Bronchial epithelial cell (primary cell): ENCODE measurements at places on chromosomes 3 and 15. TPM values are rescaled to one million over a fixed set of nuclear protein-coding genes. Genes with fewer than 3 reads are reported as not detected.

- DNase-seq: no peak
Measured at GRCh38 chr3:65632414-65632813, 406.3 kb downstream of the MAGI1 start.

Gene KBTBD13
- total RNA-seq: not detected in 2 replicates

Gene UROC1
- not detected in 2 replicates for total RNA-seq

- no peak for DNase-seq
Measured at GRCh38 chr3:108030960-108031359, 59.9 kb downstream of the CD47 start.

GRCh38 chr3:46699676-46700523 lies 1.3 kb upstream of the TMIE start:
- no peak for DNase-seq

Gene HGD
- total RNA-seq: under 0.01 and 0.38 TPM in 2 replicates

- no peak for DNase-seq
Measured at GRCh38 chr3:43255662-43256061, 30.7 kb upstream of the SNRK start.

- no peak for DNase-seq
Measured at GRCh38 chr3:197253238-197253947, 45.0 kb downstream of the DLG1 start.

- DNase-seq: no peak
Measured at GRCh38 chr15:88480981-88481380, 13.5 kb downstream of the MRPS11 start.

DNA sequence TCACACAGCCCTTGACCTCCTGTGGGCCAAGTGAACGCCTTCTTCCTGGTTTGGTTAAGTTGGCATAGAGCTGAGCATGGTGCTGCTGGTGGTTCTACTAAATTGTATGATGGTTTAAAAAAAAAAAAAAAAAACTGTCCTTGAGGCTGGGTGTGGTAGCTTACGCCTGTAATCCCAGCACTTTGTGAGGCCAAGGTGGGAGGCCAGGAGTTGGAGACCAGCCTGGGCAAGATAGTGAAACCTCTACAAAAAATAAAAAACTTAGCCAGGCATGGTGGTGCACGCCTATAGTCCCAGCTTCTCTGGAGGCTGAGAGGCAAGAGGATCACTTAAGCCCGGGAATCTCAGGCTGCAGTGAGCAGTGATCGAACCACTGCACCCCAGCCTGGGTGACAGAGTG lies 58.9 kb upstream of the FLNB start:
- DNase-seq: no peak

Gene PIF1
- total RNA-seq: 0.26 and 0.51 TPM in 2 replicates

DNA sequence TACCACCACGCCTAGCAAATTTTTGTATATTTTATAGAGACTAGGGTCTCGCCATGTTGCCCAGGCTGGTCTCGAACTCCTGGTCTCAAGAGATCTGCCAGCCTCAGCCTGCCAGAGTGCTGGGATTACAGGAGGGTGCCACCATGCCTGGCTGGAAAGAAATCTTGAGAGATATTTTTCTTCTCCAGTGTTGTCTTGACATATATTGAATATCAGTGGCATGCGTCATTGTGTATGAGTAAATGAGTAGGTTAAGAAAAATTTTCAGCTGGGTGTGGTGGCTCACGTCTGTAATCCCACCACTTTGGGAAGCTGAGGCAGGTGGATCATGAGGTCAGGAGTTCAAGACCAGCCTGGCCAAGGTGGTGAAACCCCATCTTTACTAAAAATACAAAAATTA lies 3.5 kb upstream of the PIF1 start:
- DNase-seq: peak; percentile 54

Gene HTR3E
- total RNA-seq: not detected in 2 replicates

- DNase-seq: no peak
Measured at GRCh38 chr15:88651136-88651732, 12.4 kb downstream of the ISG20 start.

DNA sequence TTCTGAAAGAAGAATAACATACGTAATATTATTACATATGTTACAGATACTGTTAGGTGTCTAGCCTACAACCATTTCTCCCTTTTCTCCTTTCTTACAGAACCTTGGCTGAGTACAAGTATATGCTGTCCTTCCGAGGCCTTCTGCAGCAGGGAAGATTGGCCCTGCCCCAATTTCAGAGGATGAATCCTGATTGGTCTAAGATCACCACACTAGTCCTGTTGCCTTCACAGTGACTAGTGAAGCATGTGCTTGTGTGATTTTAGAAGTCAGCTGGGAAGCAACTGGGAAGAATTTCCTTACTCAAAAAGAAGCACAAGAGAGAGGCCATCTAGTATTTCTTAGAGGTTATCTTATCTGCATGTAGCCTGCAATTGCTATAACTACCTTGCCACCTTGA lies 30.6 kb upstream of the MECOM start:
- DNase-seq: no peak

DNA sequence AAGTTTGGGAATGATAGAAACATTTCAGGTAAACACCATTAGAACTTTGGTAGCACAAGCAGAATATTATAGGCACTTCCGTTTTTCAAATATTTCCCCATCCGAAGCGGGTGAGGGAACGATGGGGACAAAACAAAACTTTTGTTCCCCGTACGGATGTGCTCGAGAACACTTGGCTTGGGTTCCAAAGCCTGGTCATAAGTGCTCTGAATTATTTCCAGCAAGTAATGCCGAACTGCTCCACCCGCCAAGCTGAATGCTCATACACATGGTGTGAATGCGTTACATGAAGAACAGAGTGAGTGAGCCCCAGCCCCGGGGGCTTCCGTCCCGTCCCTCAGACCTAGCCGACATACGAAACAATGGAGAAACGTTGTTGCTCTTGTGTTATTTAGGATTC lies 438.2 kb upstream of the ARRDC4 start:
- DNase-seq: no peak

DNA sequence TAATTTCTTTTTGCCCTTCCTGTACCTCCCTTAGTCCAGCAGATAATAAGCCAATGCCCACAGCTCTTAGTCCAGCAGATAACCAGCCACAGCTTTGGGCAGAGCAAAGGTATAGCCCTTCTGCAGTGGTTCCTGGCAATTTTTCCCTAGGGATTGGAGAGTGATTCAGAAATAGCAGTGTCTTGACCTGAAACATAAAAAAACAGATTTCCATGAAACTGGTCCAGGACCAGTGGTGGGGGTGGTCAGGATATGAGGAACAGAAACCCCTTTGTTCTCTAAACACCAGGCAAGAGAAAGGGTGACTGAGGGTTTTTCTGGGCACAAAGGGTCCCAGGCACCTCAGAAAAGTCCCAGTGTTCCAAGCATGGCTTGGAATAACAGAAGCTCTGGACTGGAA lies 103.4 kb downstream of the ARRDC4 start:
- no peak for DNase-seq

DNA sequence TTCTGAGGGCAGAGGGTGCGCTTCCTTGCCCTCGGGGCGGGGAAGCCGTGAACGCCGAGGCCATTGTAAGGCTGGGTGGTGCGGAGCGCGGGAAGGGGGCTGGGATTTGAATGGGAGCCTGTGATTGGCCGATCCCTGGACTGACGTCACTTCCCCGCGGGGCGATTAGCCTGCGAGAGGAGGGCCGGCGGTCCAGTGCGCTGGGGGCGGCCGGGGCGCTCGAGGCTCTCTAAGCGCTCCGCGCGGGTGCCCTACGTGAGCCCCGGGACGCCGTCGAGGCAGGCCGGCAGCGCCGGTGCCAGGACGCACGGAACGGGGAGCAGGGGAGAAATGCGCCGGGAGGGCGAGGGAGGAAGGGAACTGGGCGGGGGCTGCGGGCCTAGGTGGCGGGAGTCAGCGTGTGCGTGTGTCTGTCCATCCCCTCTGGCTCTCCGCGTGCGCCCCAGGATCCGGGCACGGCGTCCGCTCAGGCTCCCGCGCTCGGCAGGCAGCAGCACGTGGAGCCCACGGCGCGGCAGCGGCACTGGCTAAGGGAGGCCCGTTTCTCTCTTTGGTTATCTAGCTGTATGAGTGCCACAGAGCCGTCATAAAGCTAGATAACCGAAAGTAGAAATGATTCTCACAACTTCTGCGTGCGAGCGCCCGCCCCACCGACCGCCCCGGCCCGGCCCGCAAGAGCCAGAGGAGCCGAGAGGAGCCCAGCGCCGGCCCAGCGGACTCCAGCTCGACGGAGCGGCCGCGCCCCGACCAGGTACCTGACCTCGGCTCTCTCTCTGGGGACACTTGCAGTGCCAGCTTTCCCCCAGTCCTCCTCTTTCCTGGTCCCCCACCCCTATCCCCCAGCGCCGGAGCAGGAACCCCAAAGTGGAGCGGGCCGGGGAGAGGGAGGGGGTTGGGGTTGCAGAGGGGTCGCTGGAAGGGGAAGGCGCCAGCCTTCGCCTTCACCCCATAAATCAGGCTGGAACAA lies 33.1 kb upstream of the POLG start:
- DNase-seq: no peak

Gene CADM2
- total RNA-seq: under 0.01 and 0.26 TPM in 2 replicates

Gene PSTPIP1
- total RNA-seq: 0.38 TPM in 1 of 2 replicates, not detected in the other

Gene OR5H1
- total RNA-seq: not detected in 2 replicates

DNA sequence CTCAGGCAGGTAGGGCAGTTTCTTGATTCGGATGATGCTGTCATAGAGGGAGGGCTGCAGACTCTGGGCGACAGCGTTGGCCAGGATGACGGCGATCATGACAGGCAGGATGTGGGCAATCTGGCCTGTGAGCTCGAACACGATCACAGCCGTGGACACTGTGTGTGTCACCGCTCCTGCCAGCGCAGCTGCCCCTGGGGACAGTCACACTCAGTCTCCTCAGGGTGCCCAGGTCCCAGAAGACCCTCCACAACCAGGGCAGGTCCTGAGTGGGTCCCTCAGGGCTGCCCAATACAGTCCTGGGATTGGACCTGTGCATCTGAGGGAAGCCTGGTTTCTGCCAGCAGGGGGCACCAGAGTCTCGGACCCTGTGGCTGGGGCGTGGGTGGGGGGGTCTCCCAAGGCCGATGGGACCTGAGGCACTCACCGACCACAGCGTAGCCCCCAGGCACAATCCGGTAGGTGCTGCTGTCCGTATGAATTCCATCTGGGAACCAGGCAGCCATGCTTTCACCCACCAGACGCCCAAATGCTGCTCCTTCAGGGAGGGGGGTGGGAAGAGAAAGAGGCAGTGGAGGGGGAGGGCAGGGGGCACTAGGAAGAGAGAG lies 7.2 kb downstream of the CLCN2 start:
- DNase-seq: no peak

- DNase-seq: no peak
Measured at GRCh38 chr3:158974904-158975303, 173.1 kb downstream of the MFSD1 start.

Gene ZPLD1
- total RNA-seq: 2.6 and 3.9 TPM in 2 replicates

Gene BRK1
- total RNA-seq: 72.1 and 106 TPM in 2 replicates

Gene CCDC54
- not detected in 2 replicates for total RNA-seq

DNA sequence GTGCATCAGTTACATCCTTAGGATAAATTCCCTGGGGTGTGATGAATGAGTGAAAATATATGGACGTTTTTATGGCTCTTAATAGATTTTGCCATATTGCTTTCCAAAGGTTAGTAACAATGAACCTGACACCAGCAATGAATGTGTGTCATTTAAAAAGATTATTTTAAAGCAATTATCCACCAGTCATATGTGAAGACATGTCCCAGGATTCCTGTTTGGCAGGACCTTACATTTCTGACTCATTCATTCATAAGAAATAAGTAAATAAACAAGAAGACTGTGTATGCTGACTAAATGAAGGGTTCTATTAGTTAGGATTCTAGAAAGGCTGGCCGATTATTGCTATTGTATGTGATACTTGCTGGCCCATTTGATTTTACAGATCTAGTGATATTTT lies 201.5 kb downstream of the SOX2 start:
- peak; percentile 93 for DNase-seq

DNA sequence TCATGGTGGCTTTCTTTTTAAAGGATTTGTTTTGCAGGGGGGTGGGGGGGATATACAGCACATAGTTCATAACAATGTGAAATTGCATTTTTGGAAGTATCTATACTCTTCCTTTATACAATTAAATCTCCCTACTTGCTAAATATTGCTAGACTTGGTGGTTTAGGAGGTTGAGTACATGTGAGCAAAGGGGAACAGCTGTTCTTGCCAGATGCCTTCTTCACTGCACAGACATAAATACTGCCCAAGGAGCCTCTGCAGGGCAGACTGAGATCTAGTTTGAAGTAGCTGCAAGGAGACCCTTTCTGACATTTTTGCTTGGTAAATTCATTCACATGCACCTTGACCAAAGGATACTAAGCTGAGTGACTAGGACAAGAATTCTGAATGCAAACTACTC lies 228.6 kb upstream of the IL12A start:
- DNase-seq: no peak

Gene MUC4
- 0.26 and 1.0 TPM in 2 replicates for total RNA-seq

- DNase-seq: no peak
Measured at GRCh38 chr3:17149076-17149475, 264.3 kb downstream of the PLCL2 start.

Gene EPHA3
- under 0.01 TPM in 2 replicates for total RNA-seq

- DNase-seq: no peak
Measured at GRCh38 chr15:100900136-100900794, 18.9 kb upstream of the LRRK1 start.

Gene SPINK8
- not detected in 2 replicates for total RNA-seq

DNA sequence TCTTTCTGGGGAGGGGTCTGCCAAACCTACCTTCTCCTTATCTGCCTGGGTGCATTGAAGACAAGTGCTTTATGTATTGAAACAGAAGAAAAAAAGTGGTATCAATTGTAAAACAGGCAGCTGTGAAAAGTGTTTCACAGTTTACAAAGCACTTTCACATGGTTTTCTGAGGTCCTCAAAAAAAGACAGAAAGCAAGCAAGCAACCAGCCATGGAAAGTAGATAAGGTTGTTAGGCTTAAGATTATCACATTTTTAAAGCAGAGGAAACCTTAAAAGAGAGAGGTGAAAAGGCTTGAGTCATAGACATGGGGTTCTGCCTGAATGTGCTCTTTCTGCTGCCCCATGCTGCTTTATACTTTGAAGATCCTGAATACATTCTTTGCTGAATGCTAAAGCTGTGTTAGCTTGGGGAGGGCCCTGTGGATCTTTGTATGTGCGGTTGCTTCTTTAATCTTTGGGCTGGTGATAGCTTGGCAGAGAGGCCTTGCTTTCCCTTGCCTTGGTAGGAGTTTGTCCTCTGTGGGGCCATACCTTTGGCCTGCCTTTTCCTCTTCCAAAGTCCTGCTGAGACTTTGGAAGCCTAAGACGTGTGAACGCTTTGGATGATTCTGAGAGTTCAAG lies 2.6 kb downstream of the SMAD3 start:
- DNase-seq: no peak

GRCh38 chr3:60147249-60147950 lies 1097.6 kb upstream of the CFAP20DC start:
- DNase-seq: no peak

Gene CCK
- total RNA-seq: 1.1 and 2.7 TPM in 2 replicates

DNA sequence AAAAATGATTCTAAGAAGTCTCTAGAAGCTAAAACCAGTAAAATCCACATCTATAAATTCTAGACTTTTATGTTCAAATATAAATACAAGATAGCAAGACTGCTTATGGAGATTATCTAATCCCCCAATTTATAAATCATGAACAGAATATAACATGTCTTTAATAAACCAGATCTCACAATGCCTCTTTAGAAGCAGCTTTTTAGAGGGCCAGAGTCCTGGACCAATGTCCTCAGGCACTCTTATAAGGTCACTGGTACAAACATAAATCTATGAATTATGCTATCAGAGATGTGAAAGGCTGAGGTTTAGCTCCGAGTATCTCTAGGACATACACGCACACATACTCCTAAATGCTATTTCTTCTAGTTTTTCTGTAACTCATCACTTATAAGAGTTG lies 78.3 kb downstream of the ADAM10 start:
- DNase-seq: no peak

- no peak for DNase-seq
Measured at GRCh38 chr3:39098473-39099000, 8.9 kb downstream of the GORASP1 start.
